ENCODE measurements at places on chromosomes 5 and 9.

DNA sequence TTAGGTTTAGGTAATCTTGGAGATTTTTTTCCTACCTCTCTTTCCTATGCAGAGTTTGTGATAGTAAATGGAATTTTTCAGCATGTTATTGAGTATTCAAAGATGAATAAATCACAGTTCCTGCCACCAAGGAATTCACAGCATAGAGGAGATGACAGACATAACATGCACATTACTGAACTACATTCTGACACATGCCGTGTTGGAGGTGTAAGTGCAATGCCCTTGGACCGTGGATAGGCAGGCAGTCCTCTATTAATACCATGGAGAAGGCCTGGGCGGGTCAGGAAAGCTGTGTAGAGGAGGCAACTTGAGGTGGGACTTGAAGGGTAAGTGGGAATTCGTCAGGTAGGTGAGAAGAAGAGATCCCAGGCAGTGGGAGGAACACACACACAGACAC, 43.9 kb downstream of the MCCC2 start:
- no peak for DNase-seq

DNA sequence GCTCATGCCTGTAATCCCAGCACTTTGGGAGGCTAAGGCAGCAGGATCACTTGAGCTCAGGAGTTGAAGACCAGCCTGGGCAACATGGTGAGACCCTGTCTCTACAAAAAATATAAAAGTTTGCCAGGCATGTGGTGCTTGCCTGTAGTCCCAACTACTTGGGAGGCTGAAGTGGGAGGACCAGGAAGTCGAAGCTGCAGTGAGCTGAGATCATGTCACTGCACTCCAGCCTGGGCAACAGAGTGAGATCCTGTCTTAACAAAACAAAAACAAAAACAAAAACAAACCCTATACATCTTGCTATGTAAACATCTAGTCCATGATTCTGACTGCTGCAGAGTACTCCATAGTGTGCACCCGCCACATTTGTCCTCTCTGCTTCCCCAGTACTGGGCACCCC, 19.8 kb upstream of the PPP2CA start:
- no peak for DNase-seq

DNA sequence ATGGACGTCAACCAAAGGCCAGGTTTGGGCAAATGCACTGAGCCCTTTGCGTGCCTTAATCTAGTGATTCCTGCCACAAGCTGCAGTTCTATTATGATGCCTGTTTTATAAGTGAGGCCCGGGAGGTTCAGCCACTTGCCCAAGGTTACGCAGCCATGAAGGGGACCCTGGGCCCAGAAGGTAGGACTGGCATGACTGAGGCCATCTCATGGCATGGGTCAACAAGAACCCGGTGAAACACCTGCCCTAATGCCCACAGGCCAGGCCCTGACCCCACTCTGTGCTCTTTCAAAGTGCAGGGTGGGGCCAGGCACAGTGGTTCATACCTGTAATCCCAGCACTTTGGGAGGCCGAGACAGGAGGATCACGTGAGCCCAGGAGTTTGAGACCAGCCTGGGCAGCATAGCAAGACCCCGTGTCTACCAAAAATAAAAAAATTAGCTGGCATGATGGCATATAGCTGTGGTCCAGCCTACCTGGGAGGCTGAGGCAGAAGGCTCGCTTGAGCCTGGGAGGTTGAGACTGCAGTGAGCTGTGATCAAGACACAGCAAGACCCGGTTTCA, 8.6 kb downstream of the NINJ1 start:
- DNase-seq: no peak

DNA sequence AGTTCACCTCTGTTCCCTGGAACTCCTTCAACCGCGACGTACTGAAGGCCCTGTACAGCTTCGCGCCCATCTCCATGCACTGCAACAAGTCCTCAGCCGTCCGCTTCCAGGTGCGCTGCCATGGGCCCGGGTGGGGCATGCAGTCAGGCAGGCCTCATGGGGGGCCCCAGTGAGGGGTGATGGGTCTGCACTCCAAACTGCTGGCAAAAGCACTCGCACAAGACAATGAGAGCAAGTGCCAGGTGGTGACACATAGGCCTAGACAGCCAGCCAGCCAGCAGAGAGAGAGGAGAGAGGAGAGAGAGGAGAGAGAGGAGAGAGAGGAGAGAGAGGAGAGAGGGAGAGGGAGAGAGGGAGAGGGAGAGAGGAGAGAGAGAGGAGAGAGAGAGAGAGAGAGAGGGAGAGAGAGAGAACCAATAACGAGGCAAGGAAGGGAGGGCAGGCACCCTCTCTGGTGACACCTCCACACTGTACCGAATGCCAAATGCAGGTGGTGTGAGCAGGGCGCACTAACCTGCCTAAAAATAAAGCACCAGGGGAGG, 21.0 kb downstream of the DBH start:
- peak; percentile 85 for DNase-seq

DNA sequence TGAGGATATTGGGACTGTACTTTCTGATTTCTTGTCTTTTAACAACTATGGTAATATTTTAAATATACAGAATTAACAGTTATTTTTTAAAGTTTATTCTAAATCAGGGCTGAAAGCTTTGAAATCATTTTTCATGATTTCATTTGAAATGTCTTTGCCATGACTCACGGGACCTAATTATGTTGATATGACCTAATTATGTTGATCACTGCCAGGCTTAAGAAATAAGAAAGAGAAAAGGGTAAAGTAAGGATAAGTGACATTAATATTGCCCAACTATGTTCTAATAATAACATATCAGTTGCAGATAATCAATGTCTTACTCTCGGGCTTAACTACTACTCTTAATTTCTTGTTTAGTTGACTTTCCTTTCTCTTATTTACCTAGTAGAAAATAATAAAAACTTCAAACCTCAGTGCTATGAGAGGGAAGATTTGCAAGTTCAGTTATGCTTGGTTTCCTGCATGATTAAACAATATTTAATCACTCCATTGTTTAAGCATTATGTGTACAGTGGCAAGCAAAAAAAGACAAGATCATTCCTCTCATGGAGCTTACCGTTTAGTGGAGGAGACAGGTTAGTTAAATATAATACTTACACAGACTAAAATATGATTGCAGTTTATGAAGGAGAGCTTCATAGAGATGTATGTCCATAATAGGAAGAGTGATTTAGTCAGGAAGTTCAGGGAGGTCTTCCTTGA, 67.0 kb upstream of the EIF4EBP3 start:
- no peak for DNase-seq

- no peak for DNase-seq
These were observed 170.2 kb downstream of the MAPKAP1 start for GRCh38 chr9:125536776-125537175.

GRCh38 chr9:122354536-122355199, 16.2 kb upstream of the PTGS1 start:
- DNase-seq: no peak

DNA sequence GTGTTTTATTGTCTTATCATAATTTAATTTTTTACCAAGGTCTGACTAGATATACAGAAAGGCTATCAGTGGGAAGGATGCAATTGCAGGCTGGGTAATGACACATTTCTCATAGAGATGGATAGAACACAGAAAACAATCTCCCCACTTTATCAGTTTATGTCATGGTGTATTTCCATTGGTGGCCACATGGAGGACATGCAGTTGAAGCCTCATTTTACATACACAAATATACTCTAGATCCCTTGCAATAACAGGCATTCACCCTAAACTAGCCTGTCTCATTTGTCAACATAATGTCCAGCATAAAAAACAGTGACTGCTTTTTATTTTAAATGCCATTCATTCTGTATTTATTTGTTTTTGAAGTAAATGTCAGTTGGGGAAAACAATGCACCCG, 526.3 kb downstream of the GABRG2 start:
- no peak for DNase-seq

DNA sequence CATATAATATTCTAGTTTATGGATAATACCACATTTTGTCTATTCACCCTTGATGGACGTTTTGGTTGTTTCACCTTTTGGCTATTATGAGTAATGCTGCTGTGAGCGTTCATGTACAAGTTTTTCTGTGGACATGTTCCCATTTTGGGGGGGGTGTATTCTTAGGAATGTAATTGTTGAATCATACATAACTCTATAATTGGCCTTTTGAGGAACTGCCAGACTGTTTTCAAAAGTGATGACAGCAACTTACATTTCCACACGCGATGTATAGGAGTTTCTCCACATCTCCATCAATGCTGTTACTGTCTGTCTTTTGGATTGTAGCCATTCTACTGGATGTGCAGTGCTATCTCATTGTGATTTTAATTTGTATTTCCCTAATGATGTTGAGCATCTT, 69.8 kb downstream of the SLC46A2 start:
- DNase-seq: no peak

DNA sequence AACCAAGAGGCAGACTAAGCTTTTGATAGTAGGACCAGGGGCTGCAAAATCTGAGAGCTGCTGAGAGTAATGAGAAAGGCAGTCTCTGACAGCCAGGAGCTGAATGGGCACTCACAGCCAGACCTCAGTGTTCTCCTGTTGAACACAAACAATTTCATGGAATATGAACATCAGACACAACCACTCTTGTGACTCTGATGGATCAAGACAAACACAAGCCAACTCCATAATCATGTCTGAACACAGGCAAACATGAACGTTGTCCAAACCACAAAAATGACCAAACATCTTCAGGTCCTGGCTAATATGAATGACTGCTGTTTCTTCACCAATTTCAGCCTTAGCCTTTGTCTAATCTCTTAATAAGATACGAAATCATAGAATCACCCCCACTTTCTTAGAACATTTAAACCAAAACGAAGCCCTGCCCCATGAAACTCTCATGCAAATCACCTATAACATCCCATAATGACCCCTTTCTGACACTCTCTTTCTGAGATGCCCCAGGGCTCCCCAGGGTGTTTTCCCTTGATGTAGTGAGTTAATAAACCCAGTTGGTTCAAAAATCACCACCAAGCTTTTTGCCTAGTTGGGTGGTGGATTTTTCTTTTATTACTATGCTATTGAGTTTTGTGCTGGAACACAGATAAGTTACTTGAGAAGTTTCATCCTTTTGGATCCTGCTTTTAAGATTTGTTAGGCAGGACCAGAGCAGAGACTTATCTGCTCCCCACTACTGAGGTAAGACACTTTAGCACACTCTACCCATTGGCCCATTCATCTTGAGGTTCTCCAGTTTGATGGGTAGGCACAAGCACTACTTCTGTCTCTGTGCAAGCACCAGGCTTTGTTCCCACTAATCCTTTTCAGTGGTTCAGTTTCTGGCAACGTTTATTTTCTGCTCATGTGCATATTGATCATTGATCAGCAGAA, 5.9 kb upstream of the ERAP2 start:
- DNase-seq: no peak

DNA sequence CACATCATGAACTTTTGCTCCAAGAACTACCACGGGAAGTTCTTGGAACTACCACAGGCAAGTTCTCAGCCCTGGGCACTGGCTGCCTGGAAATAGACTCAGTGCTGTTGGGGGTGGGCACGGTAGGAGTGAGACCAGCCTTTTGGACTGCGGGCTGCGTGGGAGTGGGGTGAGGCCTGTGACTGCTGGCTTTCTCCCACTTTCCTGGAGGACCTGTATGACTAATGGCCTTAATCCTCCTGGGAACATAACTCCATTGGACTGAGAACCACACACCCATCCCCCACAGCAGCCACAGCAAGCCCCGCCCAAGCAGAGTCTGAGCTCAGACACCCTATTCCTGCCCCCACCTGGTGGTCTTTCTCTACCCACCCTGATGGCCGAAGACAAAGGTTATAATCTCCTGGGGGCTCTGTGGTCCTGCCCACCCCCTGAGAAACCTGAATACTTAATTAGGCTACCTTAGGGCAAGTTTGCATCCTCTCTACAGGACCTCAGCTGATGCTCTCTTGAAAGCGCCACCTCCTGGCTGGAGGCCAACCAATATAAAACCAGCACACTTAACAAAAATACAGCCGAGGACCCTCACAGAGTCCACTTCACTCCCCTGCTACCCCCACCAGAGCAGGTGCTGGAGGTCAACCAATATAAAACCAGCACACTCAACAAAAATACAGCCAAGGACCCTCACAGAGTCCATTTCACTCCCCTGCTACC, 112.6 kb downstream of the CACNA1B start:
- no peak for DNase-seq

- no peak for DNase-seq
These were observed 18.2 kb upstream of the DAB2IP start for GRCh38 chr9:121633119-121633714.

GRCh38 chr5:41325074-41325473, 111.7 kb upstream of the C6 start:
- DNase-seq: no peak

DNA sequence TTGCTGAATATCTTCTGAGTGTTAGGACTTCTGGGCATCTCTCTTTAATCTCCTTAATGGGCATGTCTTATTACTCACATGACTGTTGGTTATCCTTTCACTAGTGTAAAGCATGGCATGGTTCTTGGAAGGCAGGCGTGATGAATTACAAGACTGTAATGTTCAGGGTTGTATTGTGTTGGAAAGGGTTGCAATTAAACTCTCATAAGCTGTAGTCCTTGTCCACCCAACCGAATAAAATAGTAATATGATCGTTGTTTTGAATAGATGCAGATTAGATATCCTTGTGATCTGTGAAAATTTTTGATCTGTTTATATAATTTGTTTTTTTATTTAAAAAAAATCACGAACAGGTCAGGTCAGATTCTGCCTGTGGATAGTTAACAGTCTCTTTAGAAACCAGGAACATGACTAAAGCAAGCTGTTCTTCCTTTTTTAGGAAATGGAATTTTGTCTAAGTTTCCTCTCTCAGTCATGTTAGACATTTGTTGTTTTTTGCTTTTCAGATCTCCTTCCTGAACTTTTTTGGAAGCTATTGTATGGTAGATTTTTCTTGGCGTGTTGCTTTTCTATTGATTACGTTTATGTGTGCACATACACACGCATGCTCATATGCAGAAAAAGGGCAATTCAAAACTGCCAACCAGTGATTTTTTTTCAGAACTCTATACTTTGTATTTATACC, 121.8 kb downstream of the ARHGEF28 start:
- DNase-seq: no peak

DNA sequence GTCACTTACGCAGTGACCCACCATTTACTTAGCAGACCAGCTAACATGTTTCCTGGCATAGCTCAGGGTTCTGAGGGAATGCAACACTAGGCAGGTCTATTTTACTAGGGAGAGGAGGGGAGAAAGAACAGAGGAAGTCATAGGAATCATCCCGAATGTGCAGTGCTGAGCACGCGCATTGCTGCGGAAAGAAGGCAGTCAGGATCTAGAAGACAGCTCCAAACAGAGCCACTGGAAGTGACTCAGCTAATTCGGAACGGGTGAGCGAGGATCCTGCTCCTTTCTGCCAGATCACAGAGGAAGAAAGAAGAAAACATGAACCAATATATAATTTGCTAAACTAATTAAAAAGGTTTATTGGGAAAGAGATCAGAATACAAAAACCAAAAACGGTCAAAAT, 339.8 kb downstream of the EFNA5 start:
- DNase-seq: no peak

DNA sequence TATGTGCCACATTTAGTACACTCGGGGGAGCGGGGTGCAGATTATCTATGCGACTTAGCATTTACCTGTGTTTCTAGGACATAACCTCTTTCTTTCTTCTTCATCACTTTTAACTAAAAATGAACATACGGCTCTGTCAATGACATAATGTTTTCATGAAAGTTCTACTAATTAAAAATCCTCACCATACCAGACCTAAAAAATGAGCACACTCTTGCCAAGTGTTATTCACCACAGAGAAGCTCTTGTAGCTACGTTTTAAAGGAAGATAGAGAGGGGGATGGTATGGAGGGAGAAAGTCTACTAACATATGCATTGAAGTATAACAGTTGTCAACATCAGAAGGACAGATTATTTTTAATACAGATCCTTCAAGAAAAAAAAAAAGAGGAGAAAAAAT, 1.6 kb downstream of the CDH10 start:
- no peak for DNase-seq

All from NCI-H2107 (cell line).